CD4-positive, alpha-beta T cell (primary cell): ENCODE measurements at places on chromosomes 2 and 18.
A peak's percentile ranks its signal among the peaks of the same experiment; 100 is the strongest.

- DNase-seq, result no peak
Observed at GRCh38 chr2:205868773-205869333, 186.6 kb downstream of the NRP2 start.

- DNase-seq, result no peak
Observed at GRCh38 chr2:64601034-64601754, 52.5 kb downstream of the SERTAD2 start.

DNA sequence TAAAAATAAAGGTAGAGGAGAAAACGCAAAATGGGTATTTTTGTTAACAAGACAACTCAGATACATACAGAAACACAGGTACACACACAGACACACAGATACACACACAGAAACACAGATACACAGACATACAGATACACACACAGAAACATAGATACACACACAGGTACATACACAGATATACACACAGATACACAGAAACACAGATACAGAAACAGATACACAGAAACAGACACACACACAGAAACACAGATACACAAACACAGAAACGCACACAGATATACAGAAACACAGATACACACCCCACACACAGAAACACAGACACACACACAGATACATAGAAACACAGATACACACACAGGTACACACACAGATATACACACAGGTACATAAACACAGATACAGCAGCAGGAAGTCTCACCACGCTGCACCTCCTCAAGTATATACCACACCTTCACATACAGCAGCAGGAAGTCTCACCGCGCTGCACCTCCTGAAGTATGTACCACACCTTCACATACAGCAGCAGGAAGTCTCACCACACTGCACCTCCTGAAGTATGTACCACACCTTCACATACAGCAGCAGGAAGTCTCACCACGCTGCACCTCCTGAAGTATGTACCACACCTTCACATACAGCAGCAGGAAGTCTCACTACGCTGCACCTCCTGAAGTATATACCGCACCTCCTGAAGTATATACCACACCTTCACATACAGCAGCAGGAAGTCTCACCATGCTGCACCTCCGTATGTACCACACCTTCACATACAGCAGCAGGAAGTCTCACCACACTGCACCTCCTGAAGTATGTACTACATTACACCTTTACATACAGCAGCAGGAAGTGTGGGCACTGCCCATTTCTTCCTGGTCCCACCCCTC is 250.5 kb downstream of the HDAC4 start:
- DNase-seq, result peak; percentile 15

DNA sequence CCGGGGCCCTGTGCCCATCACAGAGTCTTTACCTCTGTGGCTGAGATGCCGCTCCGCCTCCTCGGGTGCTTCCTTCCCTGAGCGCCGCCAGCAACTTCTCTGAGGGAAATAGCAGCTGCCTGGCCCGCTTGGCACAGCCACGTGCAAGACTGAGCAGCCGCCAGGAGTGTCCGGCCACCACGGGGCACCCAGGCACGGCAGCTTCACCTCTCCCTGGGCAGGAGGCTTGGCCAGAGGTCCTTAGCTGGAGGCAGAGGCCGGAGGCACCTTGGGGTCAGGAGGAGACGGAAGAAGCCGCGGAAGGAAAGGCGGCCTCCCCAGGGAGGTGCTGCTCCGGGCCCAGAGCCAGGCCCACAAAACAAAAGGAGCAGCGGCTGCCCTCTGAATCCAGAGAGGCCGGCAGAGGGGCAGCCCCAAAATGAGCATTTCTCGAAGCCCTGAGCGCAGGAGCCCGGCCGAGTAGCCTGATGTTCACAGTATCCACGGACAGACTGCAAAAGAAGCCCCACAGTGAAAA is 6.0 kb upstream of the LIMS2 start:
- DNase-seq, result no peak

GRCh38 chr2:104501342-104501741 is 352.6 kb upstream of the POU3F3 start:
- DNase-seq, result no peak

GRCh38 chr2:133531382-133531781 is 36.9 kb downstream of the NCKAP5 start:
- DNase-seq, result no peak

- DNase-seq, result no peak
Observed at GRCh38 chr2:239951825-239952224, 73.3 kb downstream of the NDUFA10 start.

GRCh38 chr2:212931271-212931670 is 220.1 kb downstream of the IKZF2 start:
- DNase-seq, result no peak

DNA sequence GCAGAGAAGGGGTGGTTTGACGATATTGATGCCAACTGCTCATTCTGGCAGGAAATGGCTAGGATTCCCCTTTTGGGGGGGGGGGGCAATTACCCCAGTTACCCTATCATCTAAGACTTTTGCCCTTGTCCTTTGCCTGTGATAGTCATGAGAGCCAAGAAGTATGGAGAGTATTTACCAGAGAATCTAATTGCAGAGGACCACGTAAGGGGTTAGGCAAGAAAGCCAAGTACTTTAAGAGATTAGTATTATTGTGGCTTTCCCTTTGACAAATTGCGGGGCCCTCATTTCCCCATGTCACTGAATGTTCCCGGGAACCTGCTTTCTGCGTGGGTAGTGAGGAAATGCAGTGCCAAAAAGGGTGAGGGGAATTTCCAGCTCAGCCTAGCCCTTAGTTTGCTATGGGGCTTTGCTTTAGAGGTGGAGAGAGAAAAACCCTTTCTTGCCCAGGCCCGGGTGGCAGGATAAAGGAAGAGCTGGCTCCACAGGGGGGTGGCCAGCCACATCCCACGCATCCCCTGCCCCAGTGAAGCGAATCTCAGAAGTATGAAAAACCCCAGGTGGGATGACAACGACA is 1.5 kb downstream of the AQP4 start:
- DNase-seq, result no peak

DNA sequence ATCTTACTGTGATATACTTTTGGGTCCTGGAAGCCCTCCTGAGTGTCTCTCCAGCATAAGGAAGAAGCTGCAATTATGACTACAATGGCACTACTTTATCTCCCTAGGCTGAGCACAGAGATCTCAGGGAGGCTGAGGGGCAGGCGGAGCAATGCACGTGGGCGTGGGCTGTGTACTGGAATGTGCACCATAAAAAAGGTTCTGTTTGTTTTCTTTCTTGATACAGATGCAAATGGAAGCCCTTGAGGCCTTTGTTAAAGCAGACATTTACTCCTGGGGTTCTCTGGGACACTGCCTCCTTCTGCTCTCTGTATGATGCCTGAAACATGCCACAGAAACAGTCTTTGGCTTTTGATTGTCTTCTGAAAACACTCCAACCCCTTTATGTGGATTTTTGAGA is 79.1 kb upstream of the DLX2 start:
- DNase-seq, result no peak

DNA sequence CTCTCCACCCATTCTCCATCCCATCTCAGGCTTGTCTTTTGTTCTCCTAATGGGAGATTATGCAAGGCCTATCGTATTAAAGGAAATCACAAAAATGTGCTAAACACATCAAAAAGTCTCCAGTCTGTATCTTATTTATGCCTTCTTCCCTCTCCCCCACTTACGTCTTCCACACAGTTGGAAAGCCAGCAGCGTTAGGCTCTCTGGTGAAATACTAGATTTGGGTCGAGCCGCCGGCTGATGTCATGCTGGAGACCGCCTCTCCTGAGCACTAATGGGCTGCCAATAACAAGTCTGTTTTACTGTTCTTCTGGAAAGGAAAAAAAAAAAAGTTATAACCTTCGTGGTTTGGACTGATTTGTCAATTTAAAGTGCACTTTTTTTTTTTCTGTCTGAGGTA is 182.7 kb upstream of the SIX2 start:
- DNase-seq, result no peak

DNA sequence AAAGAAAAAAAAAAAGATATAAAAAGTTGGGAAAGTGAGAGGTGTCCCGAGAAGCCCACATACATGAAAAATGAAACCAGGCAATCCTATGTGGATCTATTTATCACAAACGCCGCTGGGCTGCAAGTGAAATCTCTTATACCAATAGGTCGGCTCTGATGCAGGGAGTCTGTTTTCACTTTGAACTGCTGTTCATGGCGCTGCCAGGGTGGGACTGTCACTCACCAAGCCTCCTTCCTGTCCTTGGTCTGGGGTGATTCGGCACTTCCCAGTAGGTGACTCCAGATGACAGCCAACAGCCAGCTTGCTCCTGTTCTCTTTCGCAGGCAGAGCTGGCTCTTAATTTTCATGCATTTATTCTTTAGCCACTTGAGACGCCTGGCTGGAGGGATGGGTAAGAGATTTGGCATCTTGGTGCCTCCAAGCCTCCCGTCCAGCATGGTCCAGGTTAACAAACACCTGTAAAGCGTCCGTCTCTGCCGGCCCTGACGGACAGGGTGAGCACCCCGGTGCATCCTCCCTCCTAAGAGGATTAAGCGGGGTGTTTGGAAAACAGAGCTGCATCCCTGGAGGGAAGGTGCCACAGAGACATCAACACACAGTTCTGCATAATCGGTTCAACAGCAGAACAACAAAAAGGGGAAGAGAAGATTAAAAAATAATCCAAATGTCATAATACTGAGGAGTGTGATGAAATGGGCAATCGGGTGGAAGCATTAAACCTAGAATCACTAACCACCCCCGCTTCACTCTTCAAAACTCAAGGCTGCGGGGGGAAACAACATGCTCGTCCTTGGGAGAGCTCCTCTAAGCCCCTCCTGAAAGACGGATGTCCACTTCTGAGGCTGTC is 58.7 kb downstream of the STEAP3 start:
- DNase-seq, result no peak

- no peak for DNase-seq
Observed at GRCh38 chr2:148968301-148968700, 70.2 kb upstream of the LYPD6B start.

- DNase-seq, result no peak
Observed at GRCh38 chr18:46297621-46298020, 193.4 kb downstream of the HAUS1 start.

GRCh38 chr2:217387776-217388387 is 528.0 kb upstream of the TNP1 start:
- no peak for DNase-seq

- no peak for DNase-seq
Observed at GRCh38 chr18:43274526-43274925, 2.8 kb downstream of the SYT4 start.

DNA sequence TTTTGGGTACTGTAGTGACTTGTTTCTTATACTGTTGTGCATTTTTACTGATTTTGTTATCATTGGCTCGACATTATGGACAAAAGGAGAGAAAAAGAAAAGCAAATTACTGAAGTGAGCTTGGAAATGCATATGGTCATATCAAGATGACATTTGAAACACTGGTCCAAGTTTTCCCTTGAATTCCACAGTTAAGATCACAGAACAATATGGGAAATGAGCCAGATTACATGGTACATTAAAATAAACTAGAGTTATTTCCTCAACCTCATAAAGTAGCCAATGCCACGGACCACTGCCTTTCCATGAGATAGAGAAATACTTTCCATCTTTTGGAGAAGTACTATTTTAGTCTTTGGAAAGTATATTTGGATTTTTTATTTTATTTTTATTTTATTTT is 62.0 kb upstream of the SGPP2 start:
- DNase-seq, result no peak

DNA sequence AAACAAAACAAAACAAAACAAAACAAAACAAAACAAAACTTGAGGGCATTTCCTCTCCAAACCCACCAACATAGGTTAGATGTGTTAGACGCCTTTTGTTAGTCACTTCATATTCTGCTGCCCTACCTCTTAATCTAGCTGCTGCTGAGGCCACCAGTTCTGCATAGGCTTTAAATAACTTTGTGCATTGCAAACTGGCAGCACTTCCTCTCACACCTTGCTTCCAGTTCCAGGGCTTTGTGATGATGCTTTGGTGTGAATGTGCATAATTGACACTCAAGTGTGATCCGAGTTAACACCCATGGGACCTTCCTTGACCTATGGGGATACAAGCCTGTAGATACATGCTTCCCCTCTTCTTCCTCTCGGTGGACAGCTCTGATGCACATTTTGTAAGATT is 2.3 kb upstream of the SERPINB11 start:
- no peak for DNase-seq

DNA sequence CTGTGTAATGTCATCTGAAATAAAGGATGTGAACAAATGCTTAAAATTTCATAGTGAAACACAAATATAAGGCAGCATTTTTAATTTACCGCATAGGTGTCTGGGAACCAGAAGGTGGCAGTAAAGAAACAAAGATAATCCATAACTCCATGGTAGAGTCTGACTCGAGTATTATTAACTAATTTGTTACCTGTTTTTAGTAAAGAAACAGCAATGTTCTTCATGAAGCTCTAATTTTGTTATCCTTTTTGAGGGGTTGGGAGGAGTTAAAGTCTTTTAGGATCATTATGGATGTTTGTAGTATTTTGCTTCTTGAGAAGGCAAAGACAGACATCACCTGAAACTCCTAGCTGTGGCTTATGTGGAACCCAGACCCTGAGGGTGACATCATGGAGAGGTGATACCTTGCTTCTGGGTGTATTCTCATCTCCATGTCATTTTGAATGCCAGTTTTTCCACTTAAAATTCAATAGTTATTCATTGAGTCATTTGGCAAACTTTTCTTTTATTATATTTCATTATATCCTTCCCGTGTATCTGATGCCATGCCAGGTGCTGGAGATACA is 286.2 kb upstream of the EPAS1 start:
- peak; percentile 45 for DNase-seq

- DNase-seq, result no peak
Observed at GRCh38 chr18:68937029-68937599, 139.2 kb downstream of the CCDC102B start.

- DNase-seq, result no peak
Observed at GRCh38 chr2:119436993-119437772, 5.5 kb downstream of the TMEM37 start.

GRCh38 chr2:100817388-100817985 is 2.5 kb upstream of the NPAS2 start:
- no peak for DNase-seq

DNA sequence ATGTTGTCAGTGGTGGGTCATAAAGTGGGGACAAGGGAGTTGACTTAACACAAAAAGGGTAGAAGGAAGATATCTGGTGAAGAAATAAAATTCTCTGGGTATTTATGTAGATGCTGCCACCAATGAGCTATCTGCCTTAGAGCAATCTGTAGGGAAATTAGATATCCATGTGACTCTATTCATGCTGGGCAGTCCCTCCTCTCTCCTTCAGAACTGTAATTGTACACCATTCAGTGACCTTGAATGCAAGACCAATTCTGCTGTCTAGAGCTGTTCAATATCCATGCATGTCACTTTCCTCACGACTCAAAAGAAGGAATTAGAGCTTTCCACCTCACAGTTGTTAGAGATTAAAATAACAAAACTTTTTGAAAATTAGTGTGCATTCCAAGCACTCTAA is 28.6 kb upstream of the TDRD15 start:
- DNase-seq, result no peak

- DNase-seq, result no peak
Observed at GRCh38 chr2:85596026-85596333, 435 bp downstream of the RNF181 start.

- no peak for DNase-seq
Observed at GRCh38 chr2:210593166-210593565, 36.8 kb downstream of the CPS1 start.

- no peak for DNase-seq
Observed at GRCh38 chr18:1648712-1649111, 744.0 kb downstream of the ADCYAP1 start.

- no peak for DNase-seq
Observed at GRCh38 chr18:3540805-3541548, 91.0 kb downstream of the TGIF1 start.
